Neural crest cell (in vitro differentiated cells): ENCODE measurements at places on chromosomes 13 and 19.
A peak's percentile ranks its signal among the peaks of the same experiment; 100 is the strongest.

GRCh38 chr19:3073159-3073563 lies 10.9 kb upstream of the TLE5 start:
- H3K4me1 ChIP-seq, result no peaks in the 10 kb centered on the region
- peaks cover 27% of the 10 kb centered on the region for H3K27me3 ChIP-seq
- no peak overlapping the region for H3K27ac ChIP-seq
- no peak for DNase-seq

DNA sequence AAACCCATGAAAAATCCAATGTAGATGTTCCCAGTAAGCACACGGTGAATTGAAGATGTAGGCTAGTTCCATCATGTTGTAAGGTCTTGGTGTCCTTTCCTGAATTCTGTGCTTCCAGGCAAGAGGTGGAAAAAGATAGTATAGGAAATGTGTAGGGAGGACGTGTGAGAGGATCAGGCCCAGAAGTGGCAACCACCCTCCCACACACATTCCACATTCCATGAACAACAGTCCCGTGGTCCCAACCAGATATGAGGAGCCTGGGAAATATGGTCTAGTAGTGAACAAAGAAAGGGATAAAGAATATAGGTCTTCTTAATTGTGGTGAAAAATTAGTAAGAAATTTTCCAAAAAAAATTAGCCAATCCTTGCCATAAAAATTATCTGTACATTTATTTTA lies 1254.2 kb upstream of the SLC10A2 start:
- H3K4me1 ChIP-seq, result peaks cover 3% of the 10 kb centered on the region
- H3K27ac ChIP-seq, result no peak overlapping the region
- no peaks in the 10 kb centered on the region for H3K36me3 ChIP-seq
- no peak for DNase-seq
- no peaks in the 10 kb centered on the region for H3K27me3 ChIP-seq

DNA sequence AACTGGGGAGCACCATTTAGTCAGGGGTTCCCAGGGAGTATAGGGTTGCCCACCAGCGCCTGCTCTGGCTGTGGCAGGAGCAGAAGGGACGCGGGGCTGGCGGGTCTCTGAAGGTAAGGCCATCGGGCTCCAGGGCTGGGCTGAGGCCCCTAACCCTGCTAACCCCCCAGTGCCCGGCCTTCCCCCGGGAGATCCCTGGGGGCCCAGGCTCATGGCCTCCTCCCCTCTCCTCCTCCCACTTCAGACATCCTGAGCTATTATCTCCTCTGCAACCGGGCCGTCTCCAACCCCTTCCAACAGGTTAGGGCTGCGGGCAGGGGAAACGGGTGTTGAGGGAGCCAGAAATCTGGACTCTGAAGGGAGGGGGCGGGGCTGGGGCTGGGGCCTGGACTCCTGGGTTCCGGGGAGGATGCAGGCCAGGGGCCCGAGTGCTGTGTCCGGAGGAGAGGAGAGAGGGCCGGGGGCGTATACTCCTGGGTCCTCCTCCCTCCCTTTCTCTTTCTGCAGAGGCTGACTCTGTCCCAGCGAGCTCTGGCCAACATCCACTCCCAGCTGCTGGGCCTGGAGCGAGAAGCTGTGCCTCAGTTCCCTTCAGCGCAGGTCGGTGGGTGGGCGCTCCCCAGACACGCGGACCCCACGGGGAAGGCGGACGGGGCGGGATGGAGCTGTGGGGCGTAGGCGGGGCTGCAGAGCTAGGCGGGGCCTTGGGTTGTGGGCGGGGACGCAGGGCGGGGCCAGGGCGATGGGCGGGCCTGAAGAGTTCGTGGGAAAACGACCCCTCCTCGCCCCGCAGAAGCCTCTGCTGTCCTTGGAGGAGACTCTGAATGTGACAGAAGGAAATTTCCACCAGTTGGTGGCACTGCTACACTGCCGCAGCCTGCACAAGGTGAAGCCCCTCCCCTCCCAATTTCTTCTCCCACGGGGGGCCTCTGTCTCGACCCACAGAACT lies 15.3 kb downstream of the TTYH1 start:
- H3K27ac ChIP-seq, result no peak overlapping the region
- H3K36me3 ChIP-seq, result peaks cover 11% of the 10 kb centered on the region
- H3K27me3 ChIP-seq, result peaks cover 11% of the 10 kb centered on the region
- peaks cover 42% of the 10 kb centered on the region for H3K4me1 ChIP-seq
- DNase-seq, result peak; percentile 74

DNA sequence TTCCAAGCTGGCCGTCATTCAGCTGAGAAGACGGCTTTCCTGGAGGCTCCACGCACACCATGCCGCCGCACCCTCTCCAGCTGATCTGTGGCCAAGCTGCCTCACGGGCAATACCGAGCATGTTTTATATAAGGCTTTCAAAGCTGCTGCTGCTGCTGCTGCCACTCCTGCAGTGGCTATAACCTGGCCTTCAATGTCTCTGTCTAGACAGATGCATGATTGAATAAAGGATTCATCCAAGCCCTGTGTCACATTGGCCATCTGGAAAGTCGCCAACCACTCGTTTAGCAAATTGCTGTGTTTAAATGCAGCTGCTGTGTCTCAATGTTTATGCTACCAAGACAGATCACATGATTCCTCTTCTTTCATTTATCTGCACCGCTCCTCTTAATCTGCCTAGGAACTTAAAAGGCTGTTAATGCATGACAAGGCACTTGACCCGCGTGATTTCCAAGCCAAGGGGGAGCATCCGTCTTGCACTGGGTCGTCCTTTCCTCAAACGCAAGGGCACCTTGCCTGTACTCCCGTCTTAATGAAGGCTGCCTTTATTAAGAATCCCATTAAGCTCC lies 114.3 kb downstream of the TEX26 start:
- no peak overlapping the region for H3K4me3 ChIP-seq
- no peaks in the 10 kb centered on the region for H3K36me3 ChIP-seq
- DNase-seq, result no peak
- H3K27me3 ChIP-seq, result no peaks in the 10 kb centered on the region

GRCh38 chr19:47531640-47532387 lies 17.0 kb upstream of the NAPA start:
- H3K4me3 ChIP-seq, result no peak overlapping the region
- no peaks in the 10 kb centered on the region for H3K27me3 ChIP-seq
- H3K4me1 ChIP-seq, result no peaks in the 10 kb centered on the region
- no peak for DNase-seq
- no peaks in the 10 kb centered on the region for H3K36me3 ChIP-seq

GRCh38 chr13:21435687-21436151 lies 23.4 kb downstream of the ZDHHC20 start:
- H3K36me3 ChIP-seq, result peaks cover 41% of the 10 kb centered on the region
- no peak for DNase-seq
- no peak overlapping the region for H3K4me3 ChIP-seq
- H3K4me1 ChIP-seq, result peaks cover 12% of the 10 kb centered on the region

GRCh38 chr13:85419611-85420010 lies 379.6 kb downstream of the SLITRK6 start:
- H3K27ac ChIP-seq, result no peak overlapping the region
- H3K36me3 ChIP-seq, result no peaks in the 10 kb centered on the region
- H3K4me3 ChIP-seq, result no peak overlapping the region
- H3K27me3 ChIP-seq, result no peaks in the 10 kb centered on the region

- H3K36me3 ChIP-seq, result peaks cover 11% of the 10 kb centered on the region
- no peaks in the 10 kb centered on the region for H3K27me3 ChIP-seq
- H3K27ac ChIP-seq, result no peak overlapping the region
- DNase-seq, result no peak
- peaks cover 24% of the 10 kb centered on the region for H3K4me1 ChIP-seq
These were observed 167.8 kb downstream of the ABCC4 start for GRCh38 chr13:95133498-95133897.

DNA sequence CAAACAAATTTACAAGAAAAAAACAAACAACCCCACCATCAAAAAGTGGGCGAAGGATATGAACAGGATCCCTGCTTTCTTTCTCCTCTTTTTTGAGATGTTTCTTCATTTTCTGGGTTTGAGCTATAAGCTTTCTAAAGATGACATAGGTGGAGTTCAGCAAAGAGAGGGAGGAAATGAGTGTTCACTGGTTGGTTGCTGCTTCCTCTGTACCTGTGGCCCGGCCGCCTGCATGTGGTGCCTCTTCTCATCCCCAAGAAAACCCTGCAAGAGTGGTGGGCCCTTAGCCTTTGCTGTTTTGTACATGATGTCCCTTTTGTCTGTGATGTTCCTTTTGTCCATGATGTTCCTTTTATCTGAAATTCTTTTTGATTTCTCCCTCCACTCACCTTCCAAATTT lies 178.4 kb upstream of the SERP2 start:
- no peak overlapping the region for H3K27ac ChIP-seq
- no peaks in the 10 kb centered on the region for H3K27me3 ChIP-seq
- H3K4me1 ChIP-seq, result peaks cover 8% of the 10 kb centered on the region
- no peak overlapping the region for H3K4me3 ChIP-seq
- peaks cover 2% of the 10 kb centered on the region for H3K36me3 ChIP-seq

DNA sequence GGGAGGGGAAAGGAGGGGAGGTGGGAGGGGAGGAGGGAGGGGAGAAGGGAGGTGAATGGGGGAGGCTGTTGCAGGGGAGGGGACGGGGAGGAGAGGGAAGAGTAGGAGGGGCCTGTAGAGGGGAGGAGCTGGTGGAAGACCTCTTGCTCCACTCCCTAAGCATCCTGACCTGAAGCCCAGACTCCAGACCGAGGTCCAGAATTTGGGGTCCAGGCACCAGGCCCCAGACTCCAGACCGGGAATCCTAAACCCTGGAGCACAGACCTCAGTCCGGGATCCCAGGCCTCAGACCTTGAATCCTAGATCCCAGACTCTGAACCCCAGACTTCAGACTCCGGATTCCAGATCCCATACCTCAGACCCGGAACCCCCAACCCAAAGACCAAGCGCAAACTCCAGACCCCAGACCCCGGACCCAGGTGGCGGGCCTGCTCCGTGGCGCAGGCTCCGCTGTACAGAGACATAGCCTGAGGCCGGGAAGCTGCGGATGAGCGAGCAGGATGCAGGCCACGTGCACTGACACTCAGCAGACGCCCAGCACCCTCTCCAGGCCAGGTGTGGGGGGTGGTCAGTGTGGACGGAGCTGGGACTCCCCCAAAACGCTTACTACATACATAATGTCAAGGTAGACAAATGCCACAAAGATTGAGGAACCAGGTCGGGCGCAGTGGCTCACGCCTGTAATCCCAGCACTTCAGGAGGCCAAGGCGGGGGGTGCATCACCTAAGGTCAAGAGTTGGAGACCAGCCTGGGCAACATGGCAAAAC lies 710 bp upstream of the BTBD2 start:
- no peaks in the 10 kb centered on the region for H3K27me3 ChIP-seq
- H3K27ac ChIP-seq, result no peak overlapping the region
- no peaks in the 10 kb centered on the region for H3K36me3 ChIP-seq
- H3K4me3 ChIP-seq, result peak overlapping the region; percentile 61

DNA sequence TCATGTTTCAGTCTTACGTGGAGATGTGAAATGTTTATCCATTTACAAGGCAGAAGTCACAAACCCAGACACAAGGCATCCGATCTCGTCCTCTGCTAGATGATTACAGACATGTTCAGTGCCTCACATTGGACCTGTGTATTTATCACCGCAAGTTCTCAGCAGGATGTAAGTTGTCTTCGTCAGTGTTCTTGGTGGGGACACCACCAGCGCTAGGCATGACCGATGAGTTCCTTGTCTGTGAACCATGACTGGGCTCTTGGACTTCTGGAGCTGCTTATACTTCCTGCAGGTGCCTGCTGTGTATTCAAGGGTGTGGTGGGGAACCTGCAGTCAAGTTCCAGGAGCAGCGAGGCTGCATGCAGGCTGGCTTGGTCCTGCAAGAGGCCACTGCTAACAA lies 105.4 kb downstream of the URI1 start:
- H3K27ac ChIP-seq, result no peak overlapping the region
- H3K36me3 ChIP-seq, result peaks cover 5% of the 10 kb centered on the region
- H3K4me1 ChIP-seq, result peaks cover 43% of the 10 kb centered on the region
- H3K4me3 ChIP-seq, result no peak overlapping the region

DNA sequence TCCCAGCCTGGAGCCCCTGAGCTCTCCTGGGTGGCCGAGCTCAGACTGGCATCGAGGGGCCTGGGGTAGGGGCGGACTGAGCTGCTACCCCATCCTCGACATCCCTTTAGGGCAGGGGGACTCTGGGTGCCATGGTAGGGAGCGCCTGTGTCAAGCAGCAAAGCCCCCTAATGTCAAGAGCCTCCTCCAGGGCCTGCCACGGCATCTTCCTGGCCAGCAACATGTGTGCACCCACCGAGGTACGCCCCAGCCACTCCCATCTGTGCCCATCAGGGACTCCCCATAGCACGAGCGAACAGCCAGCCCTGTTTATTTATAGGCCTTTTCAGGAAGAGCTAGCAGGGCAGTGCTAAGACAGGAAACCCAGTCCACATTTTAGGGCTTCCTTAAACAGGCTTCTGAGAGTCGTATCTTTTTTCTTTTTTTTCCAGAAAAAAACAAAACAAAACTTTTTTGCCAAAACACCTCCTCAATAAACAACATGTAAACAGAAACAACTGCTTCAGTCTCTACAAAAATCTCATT lies 14.3 kb downstream of the LRP3 start:
- H3K27me3 ChIP-seq, result no peaks in the 10 kb centered on the region
- H3K27ac ChIP-seq, result no peak overlapping the region
- no peaks in the 10 kb centered on the region for H3K4me1 ChIP-seq
- no peak overlapping the region for H3K4me3 ChIP-seq

DNA sequence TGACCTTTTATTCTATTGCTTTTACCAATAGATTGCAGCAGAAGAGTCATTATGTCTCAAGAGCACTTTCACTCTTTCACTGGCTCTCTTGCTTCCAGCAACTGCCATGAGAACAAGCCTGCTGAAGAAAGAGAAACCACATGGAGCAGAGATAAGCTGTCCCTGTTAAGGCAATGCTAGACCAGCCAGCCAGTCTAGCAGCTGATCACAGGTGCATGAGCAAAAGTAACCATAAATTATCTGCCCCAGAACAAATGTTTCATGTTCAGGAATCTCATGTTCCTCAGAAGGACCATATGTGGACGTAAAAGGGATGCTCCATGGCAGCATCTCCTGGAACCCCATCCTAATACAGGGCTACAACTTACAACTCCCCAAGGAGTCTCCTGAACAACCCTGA lies 20.4 kb upstream of the DCLK1 start:
- H3K27me3 ChIP-seq, result peaks cover 8% of the 10 kb centered on the region
- no peaks in the 10 kb centered on the region for H3K36me3 ChIP-seq
- H3K27ac ChIP-seq, result no peak overlapping the region
- H3K4me1 ChIP-seq, result peaks cover 10% of the 10 kb centered on the region
- DNase-seq, result no peak

GRCh38 chr13:46665633-46666482 lies 112.9 kb downstream of the LRCH1 start:
- H3K4me1 ChIP-seq, result peaks cover 31% of the 10 kb centered on the region
- H3K27ac ChIP-seq, result peak overlapping the region; percentile 16
- H3K27me3 ChIP-seq, result no peaks in the 10 kb centered on the region
- no peak for DNase-seq
- peaks cover 2% of the 10 kb centered on the region for H3K36me3 ChIP-seq

GRCh38 chr13:100075700-100076587 lies 12.9 kb upstream of the PCCA start:
- H3K4me3 ChIP-seq, result no peak overlapping the region
- no peak for DNase-seq
- no peak overlapping the region for H3K27ac ChIP-seq
- H3K27me3 ChIP-seq, result no peaks in the 10 kb centered on the region
- H3K36me3 ChIP-seq, result peaks cover 7% of the 10 kb centered on the region

GRCh38 chr13:90405301-90405700 lies 942.2 kb upstream of the MIR17HG start:
- H3K4me3 ChIP-seq, result no peak overlapping the region
- H3K4me1 ChIP-seq, result no peaks in the 10 kb centered on the region
- DNase-seq, result no peak
- H3K36me3 ChIP-seq, result peaks cover 2% of the 10 kb centered on the region
